ENCODE measurements at places on chromosomes 12 and 14.

- peaks cover 12% of the 10 kb centered on the region for H3K36me3 ChIP-seq
- peak within 1 kb of the TSS; percentile 68 for H3K4me3 ChIP-seq
- no peaks in the 10 kb centered on the region for H3K27me3 ChIP-seq
- peak within 1 kb of the TSS; percentile 97 for H3K27ac ChIP-seq
- H3K4me1 ChIP-seq = peaks cover 30% of the 10 kb centered on the region
These were observed at the start of gene LTBR for GRCh38 chr12:6383572-6384498. Gene LTBR (plus strand): TSS chr12:6384162. CDS start chr12:6384359, 197 bp downstream.

GRCh38 chr12:59087077-59087673 is 166.9 kb upstream of the LRIG3 start:
- no peaks in the 10 kb centered on the region for H3K27me3 ChIP-seq
- peak; percentile 13 for DNase-seq
- peaks cover 19% of the 10 kb centered on the region for H3K4me1 ChIP-seq
- H3K36me3 ChIP-seq = no peaks in the 10 kb centered on the region
- H3K27ac ChIP-seq = no peak overlapping the region

GRCh38 chr14:48914921-48915320 is 671.3 kb downstream of the RPS29 start:
- no peak overlapping the region for H3K27ac ChIP-seq
- H3K27me3 ChIP-seq = no peaks in the 10 kb centered on the region
- no peak overlapping the region for H3K4me3 ChIP-seq
- no peak for DNase-seq
- H3K4me1 ChIP-seq = peaks cover 7% of the 10 kb centered on the region
- no peaks in the 10 kb centered on the region for H3K36me3 ChIP-seq

- peak; percentile 45 for DNase-seq
- peaks cover 43% of the 10 kb centered on the region for H3K4me1 ChIP-seq
- peaks cover 3% of the 10 kb centered on the region for H3K36me3 ChIP-seq
- H3K27me3 ChIP-seq = no peaks in the 10 kb centered on the region
These were observed 596 bp downstream of the DLST start for GRCh38 chr14:74882103-74882920.

- H3K27me3 ChIP-seq = no peaks in the 10 kb centered on the region
- DNase-seq = no peak
- H3K4me1 ChIP-seq = peaks cover 16% of the 10 kb centered on the region
- H3K36me3 ChIP-seq = no peaks in the 10 kb centered on the region
- no peak overlapping the region for H3K4me3 ChIP-seq
These were observed 165.0 kb downstream of the SRGAP1 start for GRCh38 chr12:64009321-64010068.

- DNase-seq = no peak
- H3K36me3 ChIP-seq = no peaks in the 10 kb centered on the region
- no peak overlapping the region for H3K4me3 ChIP-seq
- no peak overlapping the region for H3K27ac ChIP-seq
- no peaks in the 10 kb centered on the region for H3K27me3 ChIP-seq
- no peaks in the 10 kb centered on the region for H3K4me1 ChIP-seq
These were observed 336.7 kb upstream of the PRICKLE1 start for GRCh38 chr12:42926232-42926631.

DNA sequence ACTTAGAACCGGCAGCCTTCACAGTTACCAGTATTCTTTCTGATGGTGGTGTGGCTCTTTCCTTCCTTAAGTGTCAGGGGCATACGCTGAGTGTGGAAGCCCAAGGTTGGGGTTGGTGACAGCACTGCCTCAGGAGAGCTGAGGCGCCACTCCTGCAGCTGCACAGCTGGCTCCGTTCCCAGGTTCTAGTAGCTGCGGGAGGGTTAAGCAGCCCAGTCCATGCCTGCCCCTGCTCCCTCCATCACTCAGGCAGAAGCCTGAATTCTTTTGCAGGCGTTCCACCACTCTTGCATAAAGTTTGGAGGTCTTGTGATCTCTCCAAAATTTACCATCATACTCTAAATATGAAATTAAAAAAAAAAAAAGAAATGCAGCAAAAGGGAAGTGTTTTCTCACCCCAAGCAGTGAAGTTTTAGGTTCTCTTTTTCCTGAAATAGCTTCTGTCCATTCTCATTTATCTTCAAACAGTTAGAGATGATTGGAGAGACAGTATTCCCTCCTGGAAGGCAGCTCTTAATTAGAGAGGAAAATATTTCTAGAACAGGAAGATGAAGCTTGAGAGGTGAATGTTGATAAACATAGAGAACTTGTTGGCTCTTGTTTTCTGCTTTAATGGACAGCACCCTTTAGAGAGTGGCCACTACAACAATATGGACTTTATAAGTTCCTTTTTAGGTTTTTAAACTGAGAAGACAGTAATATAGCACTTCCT is 136.1 kb downstream of the FGD4 start:
- DNase-seq = peak; percentile 90
- H3K27me3 ChIP-seq = no peaks in the 10 kb centered on the region
- H3K4me1 ChIP-seq = peaks cover 19% of the 10 kb centered on the region
